Transverse colon (tissue), 4 donors: ENCODE measurements at places on chromosomes 3 and 15. TPM values are rescaled to one million over a fixed set of nuclear protein-coding genes. Genes with fewer than 3 reads are reported as not detected.

The AP3B2 gene
- 1.7 TPM for total RNA-seq

GRCh38 chr15:50803479-50804180 lies 38.1 kb upstream of the SPPL2A start:
- no peaks in the 10 kb centered on the region for H3K27me3 ChIP-seq
- DNase-seq: no peak
- H3K36me3 ChIP-seq: no peaks in the 10 kb centered on the region
- no peaks in the 10 kb centered on the region for H3K4me1 ChIP-seq

DNA sequence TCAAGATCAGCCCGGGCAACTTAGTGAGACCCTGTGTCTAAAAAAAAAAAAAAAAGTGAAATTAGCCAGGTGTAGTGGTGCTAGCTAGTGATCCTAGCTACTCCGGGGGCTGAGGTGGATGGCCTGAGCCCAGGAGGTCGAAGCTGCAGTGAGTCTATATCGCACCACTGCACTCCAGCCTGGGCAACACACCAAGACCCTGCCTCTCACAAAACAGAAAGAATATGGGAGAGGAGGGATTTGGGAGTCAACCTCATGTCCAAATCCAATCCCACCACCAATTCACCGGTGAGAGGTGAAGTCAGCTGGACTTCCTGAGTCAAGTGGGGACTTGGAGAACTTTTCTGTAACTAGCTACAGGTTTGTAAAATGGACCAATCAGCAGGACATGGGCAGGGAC lies 80.5 kb upstream of the MFGE8 start:
- H3K4me3 ChIP-seq: no peak overlapping the region
- H3K4me1 ChIP-seq: no peaks in the 10 kb centered on the region
- H3K27ac ChIP-seq: no peak overlapping the region
- no peak for DNase-seq
- H3K27me3 ChIP-seq: peaks cover 4% of the 10 kb centered on the region

The KNL1 gene
- total RNA-seq: 3.4 TPM

DNA sequence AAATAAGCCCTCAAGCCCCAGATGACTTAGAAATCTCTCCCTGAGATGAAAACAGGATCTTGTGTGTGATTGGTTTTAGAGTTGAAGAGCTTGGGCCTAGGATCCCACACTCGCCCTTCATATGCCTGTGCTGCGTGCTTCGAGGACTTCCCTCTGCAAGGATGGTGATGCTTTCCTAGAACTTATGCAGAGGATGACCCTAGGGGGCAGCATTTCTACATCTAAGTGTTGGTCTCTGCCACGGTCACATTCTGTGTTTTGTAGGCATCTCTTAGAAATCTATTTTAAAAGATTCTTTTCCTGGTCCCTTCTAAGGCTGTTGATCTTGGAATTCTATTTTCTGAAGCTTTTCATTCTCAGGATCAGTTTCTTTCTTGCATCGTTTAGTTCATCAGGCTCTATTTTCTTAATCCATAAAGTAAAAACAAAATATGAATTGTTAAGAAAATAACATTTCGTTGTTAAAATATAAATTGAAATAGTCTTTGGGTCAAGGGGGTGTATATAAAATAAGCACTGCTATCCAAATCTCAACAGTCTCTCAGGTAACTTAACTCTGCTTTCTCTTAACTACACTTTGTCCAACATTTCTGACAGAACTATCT lies 45.7 kb downstream of the WDR76 start:
- H3K27me3 ChIP-seq: no peaks in the 10 kb centered on the region
- H3K4me3 ChIP-seq: no peak overlapping the region
- no peaks in the 10 kb centered on the region for H3K4me1 ChIP-seq
- no peaks in the 10 kb centered on the region for H3K36me3 ChIP-seq

The MOBP gene
- total RNA-seq: 0.27 TPM

The CPN2 gene
- not detected for total RNA-seq

- no peak overlapping the region for H3K4me3 ChIP-seq
- H3K4me1 ChIP-seq: peaks cover 4% of the 10 kb centered on the region
- no peak for DNase-seq
- H3K36me3 ChIP-seq: no peaks in the 10 kb centered on the region
- no peaks in the 10 kb centered on the region for H3K27me3 ChIP-seq
These were observed 111.5 kb upstream of the LPP start for GRCh38 chr3:188042466-188042865.
